ENCODE measurements at places on chromosomes 2 and 18.

DNA sequence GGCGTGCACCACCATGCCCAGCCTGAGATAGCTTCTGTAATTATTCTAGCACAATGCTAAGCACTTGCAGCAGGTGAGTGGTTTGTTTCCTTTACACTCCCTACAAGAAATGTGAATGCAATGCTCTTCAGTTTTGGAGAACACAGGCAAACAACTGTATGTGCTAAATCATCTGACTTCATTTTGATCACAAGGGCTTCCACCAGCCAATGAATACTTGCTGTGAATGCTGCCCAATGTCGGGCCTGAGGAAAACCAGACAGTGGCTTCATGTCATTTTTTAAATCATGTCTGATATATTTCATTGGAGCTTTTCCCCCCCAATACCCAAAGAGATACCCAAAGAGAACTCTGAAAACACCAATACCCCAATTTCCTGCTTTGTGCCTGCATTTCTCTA lies 155.6 kb upstream of the XPO1 start:
- DNase-seq = no peak

- DNase-seq = no peak
Measured at GRCh38 chr2:13021470-13021957, 304.8 kb downstream of the TRIB2 start.

DNA sequence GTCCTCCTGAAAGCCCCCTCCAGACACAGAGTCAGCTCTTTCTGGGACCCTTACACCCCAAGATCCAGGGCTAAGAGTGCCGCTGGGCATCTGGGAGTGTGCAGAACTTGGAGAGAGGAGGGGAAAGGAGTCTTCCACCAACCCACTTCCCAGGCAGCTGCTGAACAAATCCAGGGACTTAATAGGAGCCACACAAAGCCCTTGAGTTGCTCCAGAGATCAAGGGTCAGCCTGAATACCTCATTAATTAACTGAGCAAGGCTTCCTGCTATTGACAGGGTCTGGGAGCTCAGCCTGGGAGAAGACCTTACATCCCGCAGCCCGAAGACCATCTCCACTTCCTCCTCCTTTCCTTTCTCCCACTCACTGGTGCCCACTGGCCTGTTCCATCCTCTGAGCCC lies 108.3 kb downstream of the CELF4 start:
- no peak for DNase-seq

GRCh38 chr2:24086241-24086640 lies 1.6 kb upstream of the TP53I3 start:
- DNase-seq = no peak

DNA sequence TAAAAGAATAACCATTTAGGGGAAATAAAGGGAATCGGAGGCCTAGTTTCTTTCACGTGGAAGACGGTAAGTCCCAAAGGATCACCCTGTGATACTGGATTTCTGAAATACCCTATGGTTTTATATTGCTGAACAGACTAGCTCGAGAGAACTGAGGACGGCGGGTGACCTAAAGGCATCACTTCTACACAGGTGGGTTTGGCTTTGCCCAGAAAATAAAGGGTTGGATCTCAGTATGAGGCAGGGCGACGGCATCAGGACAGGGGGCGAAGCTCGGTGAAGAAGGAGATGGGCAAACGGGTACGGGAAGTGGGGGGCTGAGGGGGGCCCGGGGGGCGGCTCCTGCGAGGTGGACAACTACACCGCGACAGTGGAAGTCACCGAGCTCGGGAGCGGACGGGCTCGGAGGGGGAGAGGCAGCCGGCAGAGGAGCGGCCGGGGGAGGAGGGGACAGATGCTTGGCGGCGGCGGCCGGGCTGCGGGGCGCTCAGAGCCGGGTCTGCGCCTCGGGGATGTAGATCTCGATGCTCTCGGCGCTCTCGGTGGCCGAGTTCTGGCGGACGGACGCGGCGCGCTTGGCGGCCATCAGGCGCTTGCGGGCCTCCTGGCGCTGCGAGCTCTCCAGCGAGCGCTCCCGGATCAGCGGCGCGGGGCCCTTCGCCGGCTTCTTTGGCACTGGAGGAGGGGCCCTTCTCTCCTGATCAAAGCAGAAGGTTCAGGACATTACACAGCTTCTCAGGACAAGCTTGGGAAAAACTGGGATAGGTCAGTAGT lies 48.9 kb downstream of the TGIF1 start:
- peak; percentile 6 for DNase-seq

GRCh38 chr2:9069543-9069942 lies 66.1 kb upstream of the MBOAT2 start:
- DNase-seq = no peak

DNA sequence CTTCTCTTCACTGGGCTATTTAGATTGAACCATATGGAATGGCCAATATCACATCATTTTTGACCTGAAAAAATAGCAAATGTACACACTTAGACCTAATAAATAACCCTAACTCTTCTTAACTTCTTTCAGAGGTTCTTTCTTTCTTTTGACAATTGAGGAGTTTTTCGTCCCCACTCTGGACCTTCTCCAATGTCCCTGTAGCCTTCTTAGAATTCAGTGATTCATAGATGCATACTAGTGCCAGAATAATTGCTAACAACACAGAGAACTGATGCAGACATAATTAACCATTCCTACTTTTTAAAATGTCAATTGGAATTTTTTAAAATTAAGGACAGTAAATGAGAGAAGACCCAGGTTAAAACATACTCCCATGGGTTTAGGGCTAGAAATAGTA lies 20.0 kb downstream of the DAPL1 start:
- DNase-seq = no peak

GRCh38 chr2:174328961-174329715 lies 5.6 kb upstream of the SP9 start:
- DNase-seq = no peak

GRCh38 chr2:235343156-235343774 lies 150.6 kb upstream of the AGAP1 start:
- DNase-seq = no peak

- no peak for DNase-seq
Measured at GRCh38 chr2:103459283-103459682, 697.5 kb downstream of the TMEM182 start.

DNA sequence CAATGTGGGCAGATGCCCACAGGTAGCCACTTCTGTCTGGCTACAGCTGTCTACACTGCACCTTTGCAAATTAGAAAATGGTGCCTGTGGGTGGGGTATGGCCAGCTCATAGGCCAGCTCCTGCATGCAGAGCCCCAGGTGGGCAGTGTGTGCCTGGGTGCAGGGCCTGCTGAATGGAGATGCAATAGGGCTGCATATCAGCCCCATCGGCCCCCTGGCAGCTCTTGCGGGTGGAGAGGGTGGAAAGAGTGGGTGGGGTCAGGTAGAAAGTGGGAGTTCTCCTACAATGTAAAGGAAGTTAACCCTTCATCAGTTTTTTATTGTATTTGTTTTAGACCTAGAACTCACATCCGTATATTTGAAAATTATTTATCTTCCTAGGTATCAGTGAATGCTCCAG lies 37.1 kb downstream of the FBLN7 start:
- no peak for DNase-seq
